Type B pancreatic cell (in vitro differentiated cells): ENCODE measurements at places on chromosomes 2 and 18. TPM values are rescaled to one million over a fixed set of nuclear protein-coding genes. Genes with fewer than 3 reads are reported as not detected.

The TXNDC2 gene
- not detected in 2 replicates for total RNA-seq

GRCh38 chr2:162435676-162436075, 91.7 kb downstream of the GCA start:
- DNase-seq, result no peak
- peaks cover 4% of the 10 kb centered on the region for H3K4me1 ChIP-seq
- H3K36me3 ChIP-seq, result peaks cover 8% of the 10 kb centered on the region
- H3K27ac ChIP-seq, result no peak overlapping the region
- no peaks in the 10 kb centered on the region for H3K27me3 ChIP-seq
- H3K4me3 ChIP-seq, result no peak overlapping the region

- H3K27me3 ChIP-seq, result peaks cover 82% of the 10 kb centered on the region
- H3K36me3 ChIP-seq, result no peaks in the 10 kb centered on the region
- H3K4me1 ChIP-seq, result no peaks in the 10 kb centered on the region
- no peak overlapping the region for H3K27ac ChIP-seq
- no peak overlapping the region for H3K4me3 ChIP-seq
- no peak for DNase-seq
Observed at GRCh38 chr2:236158969-236159777, 9.0 kb downstream of the GBX2 start.

The CAPN13 gene
- total RNA-seq, result 3.3 and 4.9 TPM in 2 replicates

- peaks cover 36% of the 10 kb centered on the region for H3K4me1 ChIP-seq
- peaks cover 13% of the 10 kb centered on the region for H3K36me3 ChIP-seq
- H3K4me3 ChIP-seq, result peak within 1 kb of the TSS; percentile 95
- DNase-seq, result peak; percentile 81
Observed at GRCh38 chr2:84970868-84971509, at the start of gene KCMF1. Gene KCMF1 (plus strand): TSS chr2:84971161. CDS start chr2:84971452, 291 bp downstream.

GRCh38 chr2:275466-275865, 10.7 kb downstream of the ACP1 start:
- DNase-seq, result no peak
- no peak overlapping the region for H3K27ac ChIP-seq
- H3K27me3 ChIP-seq, result no peaks in the 10 kb centered on the region

The TTR gene
- 2,711 and 3,458 TPM in 2 replicates for total RNA-seq

DNA sequence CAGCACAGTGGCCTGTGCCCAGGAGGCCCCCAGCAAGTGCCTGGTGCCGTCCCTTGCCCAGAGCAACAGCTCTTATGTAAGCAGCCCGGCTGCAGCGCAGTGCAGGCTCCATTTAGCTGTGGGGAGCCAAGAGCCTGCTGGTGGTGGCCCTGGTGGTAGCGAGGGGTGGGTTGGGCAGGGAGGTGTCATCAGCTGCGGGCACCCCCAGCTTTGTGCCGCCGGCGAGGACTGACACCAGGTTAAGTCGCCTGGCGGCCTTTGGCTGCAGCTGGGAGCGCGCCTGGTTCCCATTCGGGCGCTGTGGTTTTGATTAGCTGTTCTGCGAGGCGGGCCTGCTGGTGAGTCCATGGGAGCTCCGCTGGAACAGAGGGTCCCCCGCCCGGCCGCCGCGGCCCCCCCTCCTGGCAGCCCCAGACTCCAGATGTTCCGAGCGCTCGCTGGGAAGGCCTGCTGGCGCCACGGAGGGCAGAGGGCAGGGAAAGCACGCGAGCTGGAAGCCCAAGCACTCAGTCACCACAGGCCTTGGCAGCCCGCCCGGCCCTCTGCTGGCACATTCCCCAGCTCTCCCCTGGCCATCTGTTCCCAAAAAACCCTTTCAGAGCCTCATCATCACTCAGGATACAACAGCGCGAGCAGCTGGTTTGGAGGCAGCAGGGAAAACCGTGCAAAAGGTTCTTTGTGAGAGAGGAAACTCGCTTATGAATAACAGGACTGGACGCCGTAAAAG, 18.4 kb downstream of the ATOH8 start:
- peaks cover 55% of the 10 kb centered on the region for H3K4me1 ChIP-seq
- H3K36me3 ChIP-seq, result no peaks in the 10 kb centered on the region
- peaks cover 2% of the 10 kb centered on the region for H3K27me3 ChIP-seq
- H3K27ac ChIP-seq, result peak overlapping the region; percentile 15

DNA sequence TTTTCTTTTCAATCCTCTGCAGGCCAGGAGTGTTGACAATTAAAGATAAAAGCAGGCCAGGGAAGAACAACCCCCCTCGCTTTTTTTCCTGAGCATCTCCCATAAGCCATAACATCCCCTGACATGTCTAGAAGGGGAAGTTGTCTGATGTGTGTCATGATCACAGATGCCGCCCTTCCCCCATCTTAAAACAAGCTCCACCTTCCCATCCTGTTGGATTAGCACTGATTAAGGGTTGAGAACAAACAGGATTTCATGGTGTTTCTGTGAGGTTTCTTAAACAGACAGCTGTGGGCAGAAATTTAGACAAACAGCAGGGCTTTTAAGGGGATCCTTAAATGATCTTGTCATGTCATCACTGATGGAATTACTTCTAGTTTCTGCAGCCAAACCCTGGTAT, 59.4 kb upstream of the UPP2 start:
- H3K4me1 ChIP-seq, result peaks cover 34% of the 10 kb centered on the region
- no peak overlapping the region for H3K4me3 ChIP-seq

DNA sequence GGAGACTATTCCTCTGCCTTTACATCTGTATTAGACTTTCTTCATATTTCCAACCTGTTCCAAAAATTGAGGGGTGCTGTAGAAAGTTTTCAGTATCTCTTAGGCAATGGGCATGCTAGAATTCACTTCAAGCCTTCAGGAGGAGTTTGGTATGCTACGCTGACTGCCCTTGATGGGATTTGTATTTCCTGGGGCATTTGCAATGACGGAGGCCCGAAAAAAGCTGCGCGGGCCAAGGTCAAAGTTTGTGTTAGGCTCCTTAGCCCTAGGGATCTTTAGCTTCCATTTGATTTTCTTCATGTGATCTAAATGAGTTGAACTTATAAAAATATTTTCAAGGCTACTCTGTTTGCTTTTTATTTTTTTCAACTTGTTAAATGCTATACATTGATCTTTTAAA, 5.1 kb downstream of the CPS1 start:
- H3K36me3 ChIP-seq, result no peaks in the 10 kb centered on the region
- peaks cover 16% of the 10 kb centered on the region for H3K27me3 ChIP-seq
- no peak overlapping the region for H3K27ac ChIP-seq
- no peak for DNase-seq
- H3K4me3 ChIP-seq, result no peak overlapping the region

GRCh38 chr18:10789180-10789579, 263.4 kb downstream of the NAPG start:
- no peak for DNase-seq
- H3K36me3 ChIP-seq, result peaks cover 14% of the 10 kb centered on the region
- no peaks in the 10 kb centered on the region for H3K4me1 ChIP-seq
- H3K27me3 ChIP-seq, result no peaks in the 10 kb centered on the region
- H3K4me3 ChIP-seq, result no peak overlapping the region
- no peak overlapping the region for H3K27ac ChIP-seq

DNA sequence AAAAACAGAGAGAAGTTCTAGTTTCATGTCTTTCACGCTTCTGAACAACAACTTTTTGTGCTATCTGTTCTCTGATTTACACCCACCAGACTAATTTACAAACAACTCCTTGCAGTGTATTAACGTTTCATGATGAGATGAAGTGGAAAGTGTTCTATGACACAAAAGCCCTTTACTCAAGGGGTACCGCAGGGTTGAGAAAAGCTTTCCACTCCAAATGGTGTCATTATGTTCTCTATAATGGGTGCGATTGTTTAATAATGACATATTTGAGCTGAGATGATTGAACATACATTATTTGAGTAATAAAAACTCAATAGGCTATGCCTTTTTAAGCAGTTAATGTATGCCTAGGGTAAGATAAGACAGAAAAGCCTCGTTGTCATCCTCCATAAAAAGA, 76.3 kb downstream of the ACTR3 start:
- H3K27me3 ChIP-seq, result no peaks in the 10 kb centered on the region
- no peak overlapping the region for H3K27ac ChIP-seq
- H3K4me1 ChIP-seq, result no peaks in the 10 kb centered on the region

- H3K36me3 ChIP-seq, result no peaks in the 10 kb centered on the region
- H3K27ac ChIP-seq, result no peak overlapping the region
- peaks cover 15% of the 10 kb centered on the region for H3K27me3 ChIP-seq
- H3K4me3 ChIP-seq, result no peak overlapping the region
- peak; percentile 77 for DNase-seq
- peaks cover 12% of the 10 kb centered on the region for H3K4me1 ChIP-seq
Observed at GRCh38 chr2:1769703-1770422, 25.5 kb upstream of the PXDN start.

The ATOH8 gene
- total RNA-seq, result 1.8 and 13.7 TPM in 2 replicates

The B3GNT7 gene
- total RNA-seq, result 6.8 and 14.4 TPM in 2 replicates

DNA sequence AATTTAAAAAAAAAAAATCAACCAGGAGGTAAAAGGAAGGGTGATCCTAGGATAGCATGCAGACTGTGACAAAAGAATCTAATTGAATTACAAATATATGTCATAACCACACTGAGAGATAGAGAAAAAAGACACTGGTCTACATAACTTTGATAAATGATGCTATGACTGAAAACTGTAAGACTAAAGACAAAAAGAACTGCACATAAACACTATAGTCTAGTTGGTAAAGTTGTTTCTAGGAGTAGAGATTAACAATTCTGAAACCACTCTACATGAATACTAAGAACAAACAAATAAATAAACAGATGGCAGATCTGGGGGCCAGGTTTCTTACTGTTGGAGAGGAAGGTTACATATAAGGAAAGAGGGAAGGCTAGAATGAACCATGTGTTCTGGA, 14.6 kb upstream of the CHAC2 start:
- DNase-seq, result no peak
- H3K4me1 ChIP-seq, result no peaks in the 10 kb centered on the region
- peaks cover 24% of the 10 kb centered on the region for H3K36me3 ChIP-seq
- no peak overlapping the region for H3K4me3 ChIP-seq
- no peaks in the 10 kb centered on the region for H3K27me3 ChIP-seq

The IMPACT gene
- total RNA-seq, result 34.3 and 35.5 TPM in 2 replicates

The NEB gene
- 1.6 and 5.0 TPM in 2 replicates for total RNA-seq

DNA sequence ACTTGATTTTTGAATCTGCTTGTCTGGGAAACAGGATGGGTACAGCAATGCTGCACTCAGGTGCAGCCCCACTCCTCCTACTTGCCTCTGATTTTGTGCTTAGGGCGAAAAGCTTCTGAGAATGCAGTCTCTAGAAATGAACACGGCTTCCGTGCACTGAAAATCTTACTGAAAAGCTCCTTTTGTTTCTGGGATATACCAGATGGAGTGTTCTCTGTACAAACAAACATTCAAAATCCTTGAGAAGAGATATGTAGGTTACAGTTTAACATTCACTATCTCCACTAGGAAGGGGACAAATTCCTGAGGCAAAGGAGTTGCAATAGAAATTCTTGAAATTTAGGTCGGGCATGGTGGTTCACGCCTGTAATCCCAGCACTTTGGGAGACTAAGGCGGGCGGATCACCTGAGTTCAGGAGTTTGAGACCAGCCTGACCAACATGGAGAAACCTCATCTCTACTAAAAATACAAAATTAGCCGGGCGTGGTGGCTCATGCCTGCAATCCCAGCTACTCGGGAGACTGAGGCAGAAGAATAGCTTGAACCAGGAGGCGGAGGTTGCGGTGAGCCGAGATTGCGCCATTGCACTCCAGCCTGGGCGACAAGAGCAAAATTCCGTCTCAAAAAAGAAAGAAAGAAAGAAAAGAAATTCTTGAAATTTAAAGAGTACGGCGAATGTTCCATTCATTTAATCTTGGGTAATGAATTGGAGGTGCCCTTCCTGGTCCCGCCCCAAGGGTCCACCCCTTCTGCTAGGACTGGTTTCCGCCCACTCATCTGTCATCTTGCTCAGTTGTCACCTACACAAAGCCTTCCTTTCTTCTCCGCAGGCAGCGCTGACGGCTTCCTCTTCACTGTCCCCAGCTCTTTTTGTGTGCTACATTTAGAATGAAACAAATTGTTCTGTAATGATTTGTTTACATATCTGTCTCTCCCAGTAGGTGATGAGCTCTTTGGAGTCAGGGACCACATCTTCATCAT, 92.4 kb downstream of the SOCS6 start:
- DNase-seq, result no peak
- H3K36me3 ChIP-seq, result no peaks in the 10 kb centered on the region
- peak overlapping the region; percentile 97 for H3K27ac ChIP-seq
- H3K4me1 ChIP-seq, result peaks cover 44% of the 10 kb centered on the region

GRCh38 chr2:29106256-29106655, 9.0 kb upstream of the CLIP4 start:
- H3K4me3 ChIP-seq, result no peak overlapping the region
- no peaks in the 10 kb centered on the region for H3K27me3 ChIP-seq
- no peak overlapping the region for H3K27ac ChIP-seq
- DNase-seq, result no peak
- H3K4me1 ChIP-seq, result peaks cover 6% of the 10 kb centered on the region

DNA sequence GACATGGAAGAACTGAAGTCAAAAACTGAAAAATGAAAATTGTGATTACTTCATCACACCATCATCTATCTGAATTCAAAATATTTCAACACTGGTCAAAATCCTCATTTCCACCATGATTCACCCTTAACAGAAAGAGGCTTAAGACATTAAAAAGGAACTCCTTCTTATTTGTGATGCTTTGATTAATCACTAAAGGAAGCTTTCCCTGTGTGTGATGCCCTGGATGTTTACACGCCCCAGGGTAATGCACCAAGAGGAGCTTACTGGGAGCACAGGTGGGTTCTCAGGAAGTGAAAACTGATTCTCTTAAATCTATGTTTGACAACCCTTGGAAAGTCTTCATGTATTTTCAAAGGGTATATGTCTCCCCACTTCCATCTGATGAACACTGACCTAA, 11.5 kb downstream of the GRB14 start:
- no peak overlapping the region for H3K27ac ChIP-seq
- H3K4me1 ChIP-seq, result no peaks in the 10 kb centered on the region
- H3K36me3 ChIP-seq, result no peaks in the 10 kb centered on the region
- no peak overlapping the region for H3K4me3 ChIP-seq

DNA sequence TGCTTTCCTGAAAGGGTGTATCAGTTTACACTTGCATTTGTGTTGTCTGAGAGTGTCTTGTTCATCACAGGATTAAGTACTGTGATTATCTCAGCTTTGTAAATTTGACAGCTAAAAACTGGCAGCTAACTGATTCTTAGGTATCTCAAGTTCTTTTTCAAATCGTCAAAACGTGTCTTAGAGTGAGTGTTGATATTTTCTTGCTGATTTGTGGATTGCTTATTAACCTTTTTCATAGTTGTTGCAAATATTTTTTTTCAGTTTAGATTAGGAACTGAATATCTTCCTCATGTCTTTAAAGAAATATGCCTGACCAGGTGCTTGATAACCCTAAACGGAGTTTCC, 41.9 kb downstream of the LRRFIP1 start:
- H3K4me3 ChIP-seq, result peak overlapping the region; percentile 15
- H3K27me3 ChIP-seq, result no peaks in the 10 kb centered on the region
- H3K4me1 ChIP-seq, result peaks cover 53% of the 10 kb centered on the region
- DNase-seq, result no peak
- peaks cover 7% of the 10 kb centered on the region for H3K36me3 ChIP-seq
- peak overlapping the region; percentile 30 for H3K27ac ChIP-seq

GRCh38 chr18:7079231-7079630, 38.4 kb downstream of the LAMA1 start:
- no peaks in the 10 kb centered on the region for H3K27me3 ChIP-seq
- H3K4me1 ChIP-seq, result peaks cover 6% of the 10 kb centered on the region
- H3K4me3 ChIP-seq, result no peak overlapping the region
- no peak overlapping the region for H3K27ac ChIP-seq
- no peak for DNase-seq
